ENCODE measurements at places on chromosomes 12 and 14. TPM values are rescaled to one million over a fixed set of nuclear protein-coding genes. Genes with fewer than 3 reads are reported as not detected.

MUCL1 gene
- total RNA-seq = not detected

- H3K27ac ChIP-seq = no peak overlapping the region
- H3K4me1 ChIP-seq = no peaks in the 10 kb centered on the region
- DNase-seq = no peak
- no peaks in the 10 kb centered on the region for H3K27me3 ChIP-seq
- H3K36me3 ChIP-seq = no peaks in the 10 kb centered on the region
Observed at GRCh38 chr12:24222968-24223367, 273.5 kb upstream of the SOX5 start.

DNA sequence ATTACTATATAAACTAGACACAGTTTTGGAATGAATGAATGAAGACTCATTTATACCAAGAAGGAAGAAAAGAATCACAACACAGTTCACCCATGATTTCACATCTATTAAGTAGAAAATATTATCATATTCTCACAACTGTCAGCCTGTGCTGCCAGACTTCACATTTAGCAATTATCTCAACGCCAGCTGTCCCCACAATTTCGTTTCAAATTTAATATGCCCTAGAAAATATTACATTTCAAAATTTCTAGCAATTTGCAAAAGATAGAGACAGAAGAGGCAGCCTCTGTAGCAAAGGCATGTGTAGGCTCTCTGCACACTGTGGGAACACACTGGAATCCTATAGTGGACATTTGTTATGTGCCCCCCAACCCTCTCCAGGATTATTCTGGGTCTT, 83.6 kb downstream of the ANKS1B start:
- H3K36me3 ChIP-seq = no peaks in the 10 kb centered on the region
- H3K4me1 ChIP-seq = no peaks in the 10 kb centered on the region
- no peak overlapping the region for H3K27ac ChIP-seq
- H3K4me3 ChIP-seq = no peak overlapping the region
- DNase-seq = no peak
- no peaks in the 10 kb centered on the region for H3K27me3 ChIP-seq

DNA sequence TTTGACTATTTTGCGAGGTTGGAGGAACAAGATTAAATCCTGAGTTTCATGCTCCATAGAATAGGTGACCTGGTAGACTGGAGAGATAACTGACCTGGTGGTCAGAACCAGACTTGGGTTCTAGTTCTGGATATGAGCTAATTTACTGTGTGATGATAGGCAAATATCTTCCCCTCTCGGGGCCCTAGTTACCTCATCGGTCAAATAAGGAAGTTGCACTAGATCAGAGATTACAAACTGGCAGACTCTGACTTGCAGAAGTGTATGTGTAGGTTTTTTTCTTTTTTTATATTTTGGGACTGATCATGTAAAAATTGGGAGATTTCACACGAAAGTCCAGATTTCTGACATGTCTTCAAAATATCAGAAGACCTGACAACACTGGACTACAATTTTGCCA, 37.0 kb downstream of the RPH3A start:
- H3K36me3 ChIP-seq = no peaks in the 10 kb centered on the region
- no peak overlapping the region for H3K4me3 ChIP-seq
- no peaks in the 10 kb centered on the region for H3K4me1 ChIP-seq
- no peak overlapping the region for H3K27ac ChIP-seq

GRCh38 chr14:33573301-33573880, 377.5 kb downstream of the EGLN3 start:
- H3K4me3 ChIP-seq = no peak overlapping the region
- no peaks in the 10 kb centered on the region for H3K36me3 ChIP-seq
- no peaks in the 10 kb centered on the region for H3K27me3 ChIP-seq
- H3K27ac ChIP-seq = no peak overlapping the region
- H3K4me1 ChIP-seq = no peaks in the 10 kb centered on the region

Data from CD8-positive, alpha-beta memory T cell (primary cell).